ENCODE measurements at places on chromosomes 2 and 18.

GRCh38 chr2:240833724-240834285 is 13.8 kb upstream of the KIF1A start:
- no peak for DNase-seq

DNA sequence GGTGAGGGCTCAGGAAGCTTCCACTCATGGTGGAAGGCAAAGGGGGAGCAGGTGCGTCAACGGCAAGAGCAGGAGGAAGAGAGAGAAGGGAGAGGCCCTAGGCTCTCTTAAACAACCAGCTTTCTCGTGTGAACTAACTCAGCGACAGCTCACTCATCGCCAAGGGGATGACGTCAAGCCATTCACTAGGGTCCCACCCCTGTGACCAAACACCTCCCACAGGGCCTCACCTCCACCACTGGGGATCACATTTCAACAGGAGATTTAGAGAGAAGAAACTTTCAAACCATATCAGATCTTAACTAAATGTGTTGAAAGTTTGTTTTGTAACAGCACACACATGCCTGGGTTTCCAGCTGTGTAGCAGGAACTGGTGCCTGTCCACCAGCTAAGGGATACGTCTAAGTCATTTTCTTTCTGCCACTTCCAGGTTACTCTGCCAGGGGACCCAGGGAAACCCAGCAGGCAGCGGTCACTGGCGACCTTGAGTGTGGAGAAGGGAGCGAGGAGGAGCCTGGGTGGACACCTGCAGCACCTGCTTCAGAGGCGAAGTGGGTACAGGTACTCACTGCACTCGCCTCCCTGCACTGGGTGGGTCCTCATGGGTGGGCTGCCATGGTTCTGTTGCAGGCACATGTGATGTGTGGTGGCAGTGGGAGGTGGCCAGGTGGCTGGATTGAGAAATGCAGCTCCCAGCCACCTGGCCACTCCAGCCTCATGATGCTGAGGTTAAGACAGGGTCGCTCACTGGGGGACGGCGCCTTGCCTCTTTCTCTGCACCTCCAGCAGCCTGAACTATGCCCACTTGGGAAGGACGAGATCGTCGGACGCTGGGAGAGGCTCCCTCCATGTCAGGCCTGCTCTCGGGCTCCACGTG is 8.4 kb upstream of the GPC1 start:
- no peak for DNase-seq

GRCh38 chr2:84817239-84817655 is 63.6 kb downstream of the TRABD2A start:
- no peak for DNase-seq

- no peak for DNase-seq
Measured at GRCh38 chr2:241801611-241802420, 7.2 kb upstream of the NEU4 start.

DNA sequence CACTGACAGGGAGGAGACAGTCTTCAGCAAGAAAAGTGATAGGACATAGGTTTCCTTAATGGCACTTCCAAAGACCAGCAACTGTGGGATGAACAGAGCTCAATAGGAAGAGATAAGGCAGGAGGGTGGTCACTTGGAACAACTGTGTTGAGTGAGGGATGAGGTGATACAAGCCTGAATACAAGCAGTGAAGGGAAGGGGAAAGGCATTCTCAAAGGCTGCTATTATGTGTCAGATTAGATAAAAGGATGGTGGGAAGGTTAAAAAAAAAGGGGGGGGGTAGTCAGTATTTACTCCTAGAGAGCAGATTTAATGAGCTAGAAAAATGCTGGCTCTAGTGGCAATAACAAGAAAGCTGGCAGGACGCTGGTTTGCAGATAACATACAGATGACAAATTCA is 25.7 kb downstream of the CCBE1 start:
- DNase-seq, result no peak

DNA sequence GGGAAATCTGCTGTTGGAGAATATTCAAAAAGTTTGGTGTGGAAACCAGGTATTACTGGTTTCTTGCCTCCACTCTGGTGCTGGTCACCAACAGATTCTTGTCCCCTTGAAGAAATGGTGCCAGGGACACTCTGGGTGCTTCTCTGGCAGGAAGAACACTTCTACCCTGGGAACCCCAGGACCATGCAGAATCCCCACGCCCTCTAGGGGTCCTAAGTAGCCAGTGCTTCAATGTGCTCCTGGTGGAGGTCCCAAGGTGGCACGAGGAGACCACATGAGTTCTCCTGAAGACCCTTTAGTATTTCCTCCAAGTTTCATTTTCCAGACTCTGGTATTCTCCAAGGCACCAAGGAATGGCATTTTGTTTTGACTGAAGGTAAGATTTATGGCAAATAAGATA is 380.6 kb downstream of the TSN start:
- DNase-seq, result no peak

- no peak for DNase-seq
Measured at GRCh38 chr18:51009072-51009471, 20.9 kb upstream of the SMAD4 start.

- DNase-seq, result no peak
Measured at GRCh38 chr2:149715005-149715592, 127.5 kb upstream of the MMADHC start.

GRCh38 chr2:191304939-191305875 is 60.0 kb downstream of the MYO1B start:
- DNase-seq, result no peak

GRCh38 chr18:5527603-5528002 is 16.2 kb downstream of the EPB41L3 start:
- no peak for DNase-seq

- no peak for DNase-seq
Measured at GRCh38 chr2:46230115-46230571, 67.1 kb upstream of the EPAS1 start.

GRCh38 chr2:66633631-66634030 is 198.7 kb downstream of the MEIS1 start:
- no peak for DNase-seq

DNA sequence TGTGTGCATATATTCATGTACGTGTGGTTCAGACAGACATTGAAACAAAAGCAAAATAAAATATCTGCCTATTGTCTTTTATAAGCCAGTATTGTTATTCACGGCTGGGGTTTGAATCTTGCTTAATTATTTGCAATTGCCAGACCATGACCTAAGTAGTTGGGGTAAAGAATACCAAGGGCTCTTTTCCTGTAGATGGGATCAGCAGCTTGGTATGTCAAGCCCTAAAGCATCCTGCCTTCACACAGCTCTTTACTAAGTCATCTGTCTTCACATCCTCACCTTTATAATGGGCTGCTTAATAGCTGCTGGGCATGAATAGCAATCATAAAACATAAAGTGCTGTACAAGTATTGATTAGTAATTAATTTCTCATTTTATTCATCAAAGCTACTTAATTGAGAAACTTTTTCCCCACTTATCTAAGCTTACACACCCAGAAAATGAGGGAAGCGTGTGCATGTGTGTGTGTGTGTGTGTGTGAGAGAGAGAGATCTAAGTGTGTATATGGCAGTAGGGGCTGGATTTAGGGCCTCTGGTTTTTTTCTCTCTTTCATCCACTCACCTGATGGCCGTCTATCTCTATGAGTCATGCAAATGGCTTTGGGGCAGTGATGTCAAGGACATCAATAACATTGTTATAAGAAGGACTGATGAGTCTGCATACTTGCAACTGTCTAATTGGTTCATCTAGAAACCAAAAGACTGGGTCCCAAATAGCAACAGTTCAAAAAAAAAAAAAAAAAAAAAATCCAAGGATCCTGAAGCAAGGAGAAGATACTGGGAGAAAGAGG is 244.1 kb upstream of the TNP1 start:
- no peak for DNase-seq

GRCh38 chr2:240591784-240592183 is 5.2 kb downstream of the CAPN10 start:
- DNase-seq, result no peak

DNA sequence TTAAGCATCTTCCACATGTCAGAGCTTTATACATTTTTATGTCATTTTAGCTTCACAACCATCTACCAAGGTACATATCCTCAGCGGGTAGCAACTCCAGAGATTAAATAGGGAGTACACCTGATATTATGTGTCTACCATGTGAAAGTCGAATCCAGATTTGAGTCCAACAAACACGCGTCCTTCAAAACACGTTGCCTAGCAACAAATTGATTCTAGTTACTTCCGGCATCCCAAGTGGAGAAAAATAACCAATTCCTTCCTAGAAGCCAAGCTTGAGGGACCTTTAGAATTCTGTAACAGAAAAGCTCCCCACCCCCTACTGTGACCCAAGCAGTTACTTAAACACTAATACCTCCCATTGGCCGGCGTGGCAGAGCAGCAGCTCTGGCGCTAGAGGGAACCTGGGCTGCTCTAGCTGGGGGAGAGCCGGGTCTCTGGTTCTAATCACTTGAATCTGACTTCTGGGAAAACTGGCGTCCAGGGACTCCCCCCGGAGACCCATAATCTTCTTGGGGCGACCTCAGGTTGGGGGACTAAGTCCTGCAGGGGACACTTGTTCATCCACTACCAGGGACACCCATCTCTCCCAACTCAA is at the start of gene ERICH2:
Gene ERICH2, plus strand, starts transcription at position 371 of the 598 bp plus-strand sequence. CDS start 304 bp downstream, outside the sequence.
- DNase-seq, result peak; percentile 6

DNA sequence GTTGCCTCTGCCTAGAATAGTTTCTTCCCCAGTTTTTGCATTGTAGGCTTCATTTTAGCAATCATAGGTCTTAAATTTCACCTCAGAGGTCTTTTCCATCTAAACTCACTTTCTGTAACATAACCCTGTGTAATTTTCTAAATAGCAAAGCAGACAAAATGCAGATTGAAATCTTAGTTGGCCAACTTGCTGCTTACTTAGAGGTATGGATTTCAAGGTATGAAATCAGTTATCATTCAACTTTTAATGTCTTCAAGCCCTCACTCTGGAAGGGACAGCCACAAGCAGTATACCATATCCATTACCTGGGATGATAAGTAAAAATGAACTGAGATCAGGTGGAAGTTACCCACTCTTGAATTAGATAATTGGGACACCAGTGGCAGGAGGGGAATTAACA is 3.9 kb downstream of the CCDC121 start:
- DNase-seq, result no peak

DNA sequence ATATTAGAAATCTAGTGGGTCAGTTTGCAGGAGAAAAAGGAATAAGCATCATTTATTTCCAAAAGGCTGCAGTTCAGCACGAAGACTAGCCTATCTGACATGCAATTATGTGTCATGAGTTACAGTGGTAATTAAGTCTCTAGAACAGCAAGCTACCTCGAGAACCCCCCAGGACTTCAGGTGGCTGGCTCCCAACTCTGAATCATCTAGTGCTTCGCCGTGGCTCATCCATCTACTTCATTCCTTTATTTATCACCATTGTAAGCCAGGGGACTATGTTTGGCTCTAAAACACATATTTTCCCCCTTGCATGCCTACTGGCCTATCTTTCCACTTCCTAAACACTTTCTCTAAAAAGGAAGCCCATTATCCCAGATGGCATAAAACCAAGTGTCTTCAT is 121.6 kb downstream of the TXNL1 start:
- no peak for DNase-seq

GRCh38 chr2:226981791-226982326 is 146.0 kb downstream of the RHBDD1 start:
- DNase-seq, result no peak

DNA sequence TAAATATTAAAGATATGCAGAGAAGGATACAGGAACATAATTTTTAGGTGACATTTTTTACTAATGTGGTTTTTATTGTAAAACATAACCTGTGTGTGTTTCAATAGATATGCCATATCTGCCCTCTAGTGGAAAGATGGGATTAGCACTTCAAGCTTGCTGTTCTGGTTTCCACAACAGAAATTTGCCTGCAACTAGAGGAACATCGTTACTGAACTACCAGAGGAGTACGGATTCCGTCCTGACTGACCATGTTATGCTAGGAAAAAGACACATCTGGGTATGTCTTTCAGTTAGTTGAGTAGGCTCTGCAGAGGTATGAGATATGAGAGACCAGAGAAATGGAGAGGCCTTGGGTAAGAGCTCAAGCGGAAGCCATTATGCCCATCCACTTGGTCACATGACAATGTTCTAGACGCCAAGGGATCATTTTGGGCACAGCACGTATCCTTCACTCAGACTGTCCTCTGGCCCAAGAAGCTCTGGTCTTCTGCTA is 104.9 kb downstream of the MBD2 start:
- DNase-seq, result no peak

GRCh38 chr2:224565452-224566035 is 19.6 kb downstream of the CUL3 start:
- DNase-seq, result no peak

GRCh38 chr2:118614841-118615271 is 232.6 kb downstream of the EN1 start:
- DNase-seq, result no peak

DNA sequence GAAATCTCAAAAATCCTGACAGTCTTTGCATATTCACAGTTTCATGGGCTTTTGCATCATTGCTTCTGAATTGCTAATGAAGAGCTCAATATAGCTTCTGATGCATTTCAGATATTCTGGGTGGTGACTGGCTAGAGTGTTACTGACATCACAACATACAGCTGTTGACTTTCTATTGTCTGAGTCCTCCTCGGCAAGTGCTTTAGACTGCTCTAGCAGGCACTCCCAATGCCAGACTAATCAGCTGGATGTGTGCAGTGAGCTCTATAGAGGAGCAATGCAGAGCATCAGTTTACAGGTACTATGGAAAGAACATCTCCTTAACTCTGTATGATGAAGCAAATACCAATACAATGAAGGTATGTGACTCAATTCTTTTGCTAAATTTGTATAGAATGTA is 54.9 kb downstream of the R3HDM1 start:
- DNase-seq, result no peak

GRCh38 chr18:9206421-9206820 is 69.8 kb downstream of the ANKRD12 start:
- no peak for DNase-seq

- no peak for DNase-seq
Measured at GRCh38 chr2:189609423-189609816, 28.8 kb upstream of the SLC40A1 start.

GRCh38 chr18:40109252-40110049 is 1845.6 kb upstream of the PIK3C3 start:
- no peak for DNase-seq
